ENCODE measurements at places on chromosomes 6 and 20.
A peak's percentile ranks its signal among the peaks of the same experiment; 100 is the strongest.

DNA sequence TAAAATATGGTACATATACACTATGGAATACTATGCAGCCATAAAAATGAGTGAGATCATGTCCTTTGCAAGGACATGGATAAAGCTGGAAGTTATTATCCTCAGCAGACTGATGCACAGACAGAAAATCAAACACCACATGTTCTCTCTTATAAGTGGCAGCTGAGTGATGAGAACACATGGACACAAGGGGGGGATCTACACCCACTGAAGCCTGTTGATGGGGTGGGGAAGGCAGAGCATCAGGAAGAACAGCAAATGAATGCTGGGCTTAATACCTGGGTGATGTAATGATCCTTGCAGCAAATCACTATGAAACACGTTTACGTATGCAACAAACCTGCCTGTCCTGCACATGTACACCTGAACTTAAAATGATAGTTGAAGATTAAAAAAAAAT lies 71.3 kb downstream of the MANEA start:
- DNase-seq: no peak

DNA sequence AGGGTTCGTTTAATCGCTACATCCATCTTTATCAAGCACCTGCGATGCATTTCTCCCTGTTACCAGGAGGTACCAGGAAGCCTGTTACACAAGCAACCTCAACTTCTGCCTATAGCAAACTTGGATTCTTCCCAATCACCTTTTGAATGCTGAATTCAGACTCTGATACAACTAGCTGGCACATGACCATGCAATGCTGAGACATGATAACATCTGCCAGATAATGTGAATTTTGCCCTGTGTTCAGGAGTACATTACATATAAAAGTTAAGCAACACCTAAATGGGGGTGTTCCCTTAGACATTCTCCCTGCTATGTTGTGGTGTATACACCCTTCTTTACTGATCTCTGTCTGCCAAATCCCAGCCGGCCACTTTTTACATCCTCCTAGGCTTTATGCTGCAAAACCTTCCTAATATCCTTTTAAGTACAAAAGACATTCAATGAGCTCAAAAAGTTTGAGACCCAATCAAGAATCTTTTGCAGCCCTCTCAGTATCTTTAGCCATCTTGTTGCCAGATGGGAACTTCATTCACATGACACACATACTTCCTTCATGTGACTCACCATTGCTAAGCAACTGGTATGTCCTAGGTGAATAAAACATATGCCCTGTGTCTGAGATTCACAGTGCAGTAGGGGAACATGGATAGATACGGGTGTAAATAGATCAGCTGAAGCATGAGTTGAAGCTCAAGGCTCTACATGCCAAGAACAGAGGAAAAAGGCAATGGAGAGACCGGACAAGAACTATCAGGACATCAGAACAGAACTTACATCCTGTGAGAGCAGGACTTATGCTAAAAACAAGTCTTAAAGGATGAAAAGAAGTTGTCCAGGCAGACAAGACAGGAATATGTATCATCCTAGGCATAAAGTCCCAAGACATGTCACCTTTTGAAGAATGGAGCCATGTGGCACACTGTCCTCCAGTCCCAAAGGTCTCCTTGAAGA lies 84.3 kb downstream of the ZHX3 start:
- DNase-seq: no peak

GRCh38 chr20:23874747-23875146 lies 4.8 kb downstream of the CST5 start:
- DNase-seq: no peak

DNA sequence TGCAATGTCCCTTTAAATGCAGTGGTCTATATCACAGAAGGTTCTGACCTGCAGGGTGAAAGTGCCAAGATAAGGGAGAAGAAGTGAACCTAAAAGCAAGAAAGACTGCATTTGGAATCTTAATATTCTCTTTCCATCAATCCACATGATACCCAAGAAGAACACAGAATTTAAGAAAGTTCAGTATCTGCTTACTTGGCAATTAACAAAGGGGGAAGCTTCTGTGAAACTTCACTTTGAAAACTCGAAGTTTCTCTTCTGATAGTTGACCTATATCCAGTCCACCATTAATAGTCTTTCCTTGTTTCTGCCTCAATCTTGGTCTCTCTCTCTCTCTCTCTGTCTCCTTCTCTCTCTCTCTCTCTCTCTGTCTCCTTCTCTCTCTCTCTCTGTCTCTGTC lies 592.0 kb downstream of the UTRN start:
- DNase-seq: no peak

GRCh38 chr20:56414842-56415765 lies 3.0 kb downstream of the CASS4 start:
- DNase-seq: no peak

GRCh38 chr20:19929012-19929360 lies 88.2 kb upstream of the NAA20 start:
- no peak for DNase-seq

GRCh38 chr20:45420125-45420524 lies 4.2 kb downstream of the PIGT start:
- no peak for DNase-seq

GRCh38 chr20:24831232-24831631 lies 117.8 kb upstream of the CST7 start:
- no peak for DNase-seq

DNA sequence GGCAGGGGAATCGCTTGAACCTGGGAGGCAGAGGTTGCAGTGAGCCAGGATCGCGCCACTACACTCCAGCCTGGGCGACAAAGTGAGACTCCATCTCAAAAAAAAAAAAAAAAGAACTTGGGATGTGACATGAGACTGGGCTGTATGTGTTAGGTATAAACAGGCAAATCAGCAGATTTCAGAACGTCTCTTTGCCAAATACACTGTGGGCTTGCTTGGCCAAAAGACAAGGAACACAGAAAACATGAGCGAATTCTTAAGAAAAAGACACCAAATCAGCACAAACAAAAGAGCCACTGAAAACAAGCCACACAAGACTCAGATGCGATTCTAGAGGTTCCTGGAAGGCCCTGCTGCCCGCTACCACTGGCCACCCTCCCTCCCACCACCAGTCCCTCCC lies 12.5 kb downstream of the ETV7 start:
- DNase-seq: no peak

DNA sequence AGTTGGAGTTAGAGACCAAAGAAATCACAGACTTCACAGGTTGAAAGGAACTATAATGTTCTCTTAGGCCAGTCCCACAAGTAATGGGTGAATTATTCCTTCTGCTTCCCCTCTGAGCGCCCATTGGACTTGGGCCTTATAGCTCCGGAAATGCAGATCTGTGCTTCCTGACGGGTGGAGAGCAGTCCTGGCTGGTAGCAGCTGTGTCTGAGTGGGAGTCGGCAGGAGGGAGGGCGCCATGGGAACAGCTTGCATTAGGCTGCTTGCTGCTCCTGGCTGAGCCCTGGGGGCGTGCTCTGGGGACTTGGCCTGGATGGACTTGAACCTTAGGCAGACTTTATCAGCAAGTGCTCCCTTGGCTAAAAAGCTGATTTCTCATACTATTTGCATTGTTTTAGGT lies 18.4 kb upstream of the NUP153 start:
- no peak for DNase-seq

GRCh38 chr20:50930976-50931305 lies 296 bp downstream of the ADNP start:
- DNase-seq: peak; percentile 69
